ENCODE measurements at places on chromosomes 2 and 18.

- DNase-seq = no peak
Measured at GRCh38 chr18:32383050-32383819, 87.4 kb downstream of the GAREM1 start.

GRCh38 chr2:127542231-127542630, 6.7 kb downstream of the MYO7B start:
- DNase-seq = no peak

- DNase-seq = no peak
Measured at GRCh38 chr2:88179228-88179679, 9.1 kb downstream of the THNSL2 start.

DNA sequence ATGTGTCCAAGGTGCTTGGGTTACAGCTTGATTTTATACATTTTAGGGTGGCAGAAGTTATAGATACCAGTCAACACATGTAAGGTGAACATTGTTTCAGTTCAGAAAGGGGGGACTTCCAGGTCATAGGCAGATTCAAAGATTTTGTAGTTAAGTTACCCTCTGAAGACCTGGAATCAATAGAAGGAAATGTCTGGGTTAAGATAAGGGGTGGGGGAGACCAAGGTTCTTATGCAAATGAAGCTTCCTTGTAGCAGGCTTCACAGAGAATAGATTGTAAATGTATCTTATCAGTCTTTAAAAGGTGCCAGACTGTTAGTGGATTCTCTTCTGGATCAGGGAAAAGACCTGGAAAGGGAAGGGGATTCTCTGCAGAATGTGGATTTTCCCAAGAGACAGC, 42.4 kb downstream of the BMPR2 start:
- DNase-seq = no peak

DNA sequence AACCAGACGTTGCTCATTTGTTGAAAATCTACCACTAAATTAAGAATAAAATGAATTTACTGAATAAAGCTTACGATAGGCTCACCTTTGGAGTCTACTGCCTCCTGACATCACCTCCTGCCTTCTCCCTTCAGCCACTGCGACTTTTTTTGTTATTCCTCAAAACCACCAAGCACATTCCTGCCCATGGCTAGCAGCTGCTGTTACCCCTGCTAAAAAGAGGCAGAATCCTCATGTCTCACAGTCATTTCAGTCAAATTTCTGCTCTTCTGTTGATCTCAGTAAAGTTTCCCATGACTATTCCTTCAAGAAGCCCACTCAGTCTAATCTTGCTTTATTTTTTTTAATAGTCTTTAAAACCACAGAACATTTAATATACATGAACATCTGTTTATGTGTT, 40.8 kb upstream of the ANKRD62 start:
- DNase-seq = no peak

- DNase-seq = no peak
Measured at GRCh38 chr18:10029711-10030110, 115.9 kb downstream of the VAPA start.

DNA sequence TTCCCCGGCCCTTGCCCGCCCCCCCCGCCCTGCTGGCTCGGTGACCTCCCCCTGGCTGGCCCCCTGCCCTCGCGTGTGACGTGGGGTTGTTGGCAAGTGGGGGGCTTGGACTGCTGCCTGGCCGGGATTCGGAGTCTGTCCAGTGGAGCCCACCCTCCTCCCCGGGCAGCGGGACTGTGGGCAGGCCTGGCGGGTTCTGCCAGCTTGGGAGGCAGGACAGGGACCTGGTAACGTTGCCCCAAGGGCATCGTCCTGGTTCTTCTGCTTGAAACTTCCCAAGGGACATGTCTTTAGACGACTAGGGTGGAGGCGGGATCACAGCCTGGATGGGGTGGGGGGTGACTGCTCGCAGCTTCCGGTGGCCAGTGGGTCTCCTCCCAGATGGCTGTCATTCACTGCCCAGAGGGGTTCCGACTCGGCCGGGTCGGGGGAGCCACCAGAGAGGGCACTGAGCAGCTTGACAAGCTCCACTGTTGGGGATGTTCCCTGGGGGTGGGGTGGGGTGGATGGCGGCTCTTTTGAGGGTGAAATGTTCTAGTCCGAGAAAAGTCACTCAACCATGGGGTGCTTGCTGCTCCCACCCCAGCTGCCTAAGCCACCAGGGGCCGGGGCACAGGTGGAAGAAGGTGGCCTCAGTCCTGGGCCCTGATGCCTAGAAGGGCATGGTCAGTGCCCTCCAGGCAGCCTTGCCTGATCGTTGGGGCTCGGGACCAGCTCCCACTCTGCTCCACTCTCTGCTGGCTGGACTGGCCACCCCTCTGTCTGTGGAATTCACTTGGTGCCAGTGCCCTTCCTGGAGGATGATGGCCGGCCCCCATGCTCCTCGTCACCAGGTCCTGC, 4.3 kb upstream of the HS6ST1 start:
- no peak for DNase-seq

DNA sequence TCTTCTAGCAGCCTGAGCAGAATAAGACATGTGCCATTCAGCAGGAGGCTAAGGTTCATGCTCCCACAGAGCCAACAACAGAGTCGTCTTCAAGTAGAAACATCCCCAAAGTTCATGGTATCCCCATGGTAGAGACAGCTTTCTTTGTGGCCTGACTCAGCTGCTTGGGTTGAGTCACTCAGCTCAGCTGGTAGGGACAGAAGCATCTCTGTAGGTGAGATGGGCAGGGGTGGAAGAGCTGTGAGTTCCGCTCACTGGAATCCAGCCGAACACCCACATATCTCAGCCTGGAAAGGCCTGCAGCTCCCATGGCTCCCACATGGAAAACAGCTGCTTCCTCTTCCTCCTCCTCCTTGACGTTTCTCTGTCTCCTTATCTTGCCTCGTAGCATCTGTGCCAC, 792.7 kb downstream of the RNF144A start:
- no peak for DNase-seq

DNA sequence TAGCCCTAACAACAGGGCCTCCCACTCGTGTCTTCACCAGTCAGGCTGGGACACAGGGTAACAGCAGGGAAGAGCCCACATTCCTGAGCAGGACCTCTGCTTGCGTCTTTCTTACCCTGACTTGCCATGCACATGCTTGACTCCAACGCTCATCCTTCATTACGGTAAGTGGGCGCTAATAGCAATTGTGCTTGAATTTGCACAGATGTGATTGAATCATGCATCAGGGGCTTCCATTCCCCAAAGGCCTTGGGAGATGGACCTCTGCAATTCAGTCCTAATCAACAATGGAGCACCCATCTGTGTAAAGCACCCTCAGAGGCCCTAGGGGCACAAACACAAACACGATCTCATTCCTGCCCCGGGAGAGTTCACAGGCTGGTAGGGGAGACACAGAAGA, 13.5 kb downstream of the TEX51 start:
- DNase-seq = no peak

DNA sequence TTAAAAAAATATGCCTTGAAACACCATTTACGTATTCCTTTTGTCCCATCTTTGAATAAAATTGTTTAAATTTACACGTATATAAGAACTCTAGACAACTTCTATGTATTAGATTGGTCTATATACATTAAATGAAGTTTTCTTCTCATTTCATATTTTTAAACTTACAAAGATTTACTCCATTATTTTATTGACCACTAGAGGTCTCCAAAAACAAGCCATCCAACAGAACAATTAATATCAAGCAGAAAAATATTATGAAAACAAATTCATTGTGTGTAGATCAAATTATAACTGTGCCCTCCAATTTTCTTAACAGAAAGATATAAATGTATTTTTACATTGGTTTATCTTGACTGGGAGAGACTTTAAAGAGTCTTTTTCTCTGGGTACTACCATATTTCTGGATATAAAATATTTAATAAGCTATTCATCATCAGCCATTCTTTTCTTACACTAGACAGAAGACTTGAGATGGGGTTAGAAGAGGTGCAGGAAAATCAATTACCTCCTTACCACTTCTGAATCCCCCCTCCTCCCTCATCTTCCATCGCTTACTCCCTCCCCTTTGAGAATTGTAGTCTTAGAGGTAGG, 66.5 kb downstream of the DPP4 start:
- DNase-seq = peak; percentile 60

- no peak for DNase-seq
Measured at GRCh38 chr2:200523604-200524003, 2.4 kb upstream of the SGO2 start.

DNA sequence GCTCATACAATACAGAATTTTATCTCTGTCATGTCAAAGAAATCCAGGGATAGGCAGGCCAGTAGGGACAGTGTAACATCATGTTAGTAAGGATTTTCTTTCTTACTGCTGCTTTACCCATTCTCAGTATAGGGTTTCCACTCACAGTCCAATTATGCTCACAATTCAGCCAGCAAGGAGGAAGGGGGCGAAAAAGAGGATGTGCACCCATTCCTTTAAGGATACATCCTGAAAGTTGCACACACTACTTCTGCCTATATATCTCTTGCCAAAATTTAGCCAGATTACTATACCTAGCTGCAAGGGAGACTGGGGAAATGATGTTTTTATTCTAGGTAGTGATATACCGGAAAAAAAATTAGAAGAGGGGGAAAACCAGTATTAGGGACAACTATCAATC, 66.1 kb downstream of the BAZ2B start:
- no peak for DNase-seq

- peak; percentile 98 for DNase-seq
Measured at GRCh38 chr2:96265840-96266679, at the start of the genes CIAO1 and TMEM127. CIAO1 (plus strand) TSS chr2:96266225; CDS start chr2:96266351, 126 bp downstream. TMEM127 (minus strand) TSS chr2:96265997; CDS start chr2:96265381, 616 bp downstream.

- no peak for DNase-seq
Measured at GRCh38 chr2:205539603-205540002, 142.7 kb upstream of the NRP2 start.

DNA sequence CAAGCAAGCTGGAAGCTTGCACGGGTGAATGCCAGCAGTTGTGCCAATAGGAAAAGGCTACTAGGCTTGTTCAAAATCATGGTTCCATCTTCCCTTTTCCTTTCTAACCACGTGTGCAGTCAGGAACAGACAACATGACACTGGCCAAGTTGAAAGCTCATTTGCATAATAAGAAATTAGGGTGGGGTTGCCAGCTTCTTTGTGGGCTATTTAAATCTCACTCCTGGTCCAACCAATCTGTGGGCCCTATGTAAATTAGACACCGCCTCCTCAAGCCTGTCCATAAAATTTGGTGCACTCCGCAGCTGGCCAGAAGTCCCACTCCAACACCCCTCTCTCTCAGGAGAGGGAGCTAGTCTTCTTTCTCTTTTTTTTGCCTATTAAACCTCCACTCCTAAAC, 1948.4 kb upstream of the PIK3C3 start:
- DNase-seq = no peak

All from CD4-positive, alpha-beta T cell treated with Interleukin-2 at 100 ng/mL for 4 hours (primary cell).